Left colon (tissue), 2 donors: ENCODE measurements at places on chromosomes 4 and X.

- no peak for DNase-seq
These were observed 32.1 kb upstream of the SLC16A2 start for GRCh38 chrX:74389016-74389722.

DNA sequence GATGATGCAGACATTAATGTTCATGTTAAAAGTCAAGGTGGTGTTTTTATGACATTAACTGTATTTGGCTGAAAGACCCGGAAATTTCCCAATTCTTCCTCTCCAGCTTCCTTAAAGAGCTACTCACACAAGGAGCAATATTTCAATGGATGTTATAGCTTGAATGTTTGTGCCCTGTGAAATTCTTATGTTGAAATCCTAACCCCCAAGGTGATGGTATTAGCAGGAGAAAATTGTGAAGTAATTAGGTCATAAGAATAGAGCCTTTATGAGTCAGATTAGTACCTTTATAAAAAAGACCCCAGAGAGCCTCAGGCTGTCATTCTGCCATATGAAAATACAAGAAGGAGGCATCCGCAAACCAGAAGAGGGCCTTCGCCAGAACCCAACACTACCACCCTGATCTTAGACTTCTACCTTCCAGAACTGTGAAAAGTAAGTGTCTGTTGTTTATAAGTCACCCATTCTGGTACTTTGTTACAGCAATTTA is 3.6 kb downstream of the TLR1 start:
- DNase-seq = no peak

- peak; percentile 81 for DNase-seq
These were observed 51.9 kb downstream of the MAOA start for GRCh38 chrX:43707812-43708548.

GRCh38 chr4:5217421-5217820 is 166.1 kb downstream of the STK32B start:
- no peak for DNase-seq

DNA sequence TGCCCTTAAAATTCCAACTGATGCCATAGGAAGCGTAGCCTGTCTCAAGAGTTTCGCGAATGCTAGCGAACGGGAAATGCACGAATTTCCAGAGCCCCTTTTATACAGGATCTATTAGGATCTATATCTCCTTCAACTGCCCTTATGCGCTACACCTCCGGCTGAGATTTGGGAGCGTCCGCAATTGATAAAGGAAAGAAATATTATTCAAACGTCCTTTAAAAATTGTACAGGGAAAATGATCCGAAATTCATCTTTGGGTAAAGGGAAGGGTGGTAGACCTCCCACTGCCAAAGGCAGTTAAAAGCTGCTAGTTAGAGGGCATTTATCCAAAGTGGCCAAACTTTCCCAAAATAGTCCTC is 609 bp downstream of the NR3C2 start:
- DNase-seq = no peak

DNA sequence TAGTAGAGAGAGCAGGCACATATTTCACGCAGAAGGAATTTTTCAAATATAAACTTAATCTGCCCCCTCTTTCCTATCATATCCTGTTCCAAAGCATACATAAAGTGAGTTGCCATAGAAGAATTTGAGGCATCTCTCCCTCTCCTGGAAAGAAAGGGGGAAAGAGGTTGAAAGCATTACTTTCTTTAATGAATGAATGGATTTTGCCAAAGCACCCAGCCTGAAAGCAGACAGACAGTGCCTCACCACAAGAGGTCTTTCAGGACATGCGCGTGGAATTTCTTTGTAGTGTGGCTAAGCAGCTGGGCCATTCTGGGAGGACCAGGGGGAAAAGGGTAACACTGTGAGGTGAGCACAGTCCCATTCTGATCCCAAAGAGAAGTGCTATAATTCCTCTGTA is 651.4 kb downstream of the IQCM start:
- no peak for DNase-seq

GRCh38 chr4:7691982-7692381 is 247.7 kb downstream of the AFAP1 start:
- no peak for DNase-seq

DNA sequence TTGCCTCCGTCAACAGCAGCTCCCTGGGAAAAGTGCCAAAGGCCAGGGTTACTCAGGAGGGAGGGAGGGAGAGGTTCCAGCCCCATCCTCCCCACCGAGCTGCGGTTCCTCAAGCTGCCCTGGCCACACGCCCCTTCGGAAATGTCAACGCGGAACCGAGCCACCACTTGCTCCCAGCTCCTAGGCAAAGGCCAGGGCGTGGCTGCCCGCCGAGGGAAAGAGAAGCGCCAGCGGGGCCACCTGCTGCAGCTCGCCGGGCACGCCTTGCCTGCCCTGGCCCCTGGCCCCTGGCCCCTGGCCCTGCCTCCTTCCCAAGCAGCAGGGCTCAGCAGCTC is 15.3 kb downstream of the SLC6A8 start:
- peak; percentile 85 for DNase-seq

DNA sequence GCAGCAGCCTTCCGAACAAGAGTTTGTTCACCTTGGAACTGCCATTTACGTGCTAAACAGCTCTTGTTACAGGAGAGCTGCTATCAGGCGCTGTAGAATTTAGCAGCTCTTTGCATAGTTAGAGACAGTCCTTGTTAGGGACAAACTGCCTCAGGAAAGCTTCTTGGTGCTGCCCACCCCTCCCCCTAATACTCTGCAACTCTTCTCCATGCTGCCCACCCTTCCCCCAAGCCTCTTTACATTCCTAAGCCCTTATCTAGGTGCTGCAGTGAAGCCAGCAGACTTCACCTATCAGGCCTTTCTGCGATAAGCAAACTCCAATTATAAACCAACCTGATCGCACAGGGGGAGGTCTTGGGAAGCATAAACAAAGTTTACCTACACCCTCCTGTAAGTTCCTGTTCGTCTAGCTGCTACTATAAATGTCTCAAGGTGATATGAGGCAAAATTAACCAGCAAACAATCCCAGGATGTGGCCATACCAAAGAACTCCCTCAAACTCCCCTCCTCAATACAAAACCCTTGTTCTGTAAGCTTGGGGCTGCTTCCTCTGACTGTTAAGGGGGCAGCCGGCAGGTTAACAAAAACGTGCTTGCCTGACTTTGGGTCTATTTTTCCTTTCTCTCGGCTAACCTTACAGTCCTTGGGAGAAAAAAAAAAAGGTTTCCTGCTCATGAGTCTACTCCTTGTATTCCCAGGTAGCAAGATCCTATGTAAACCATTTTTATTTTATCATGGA is 74.0 kb upstream of the GC start:
- no peak for DNase-seq

- no peak for DNase-seq
These were observed 248.0 kb downstream of the TRIML1 start for GRCh38 chr4:188387179-188387791.

DNA sequence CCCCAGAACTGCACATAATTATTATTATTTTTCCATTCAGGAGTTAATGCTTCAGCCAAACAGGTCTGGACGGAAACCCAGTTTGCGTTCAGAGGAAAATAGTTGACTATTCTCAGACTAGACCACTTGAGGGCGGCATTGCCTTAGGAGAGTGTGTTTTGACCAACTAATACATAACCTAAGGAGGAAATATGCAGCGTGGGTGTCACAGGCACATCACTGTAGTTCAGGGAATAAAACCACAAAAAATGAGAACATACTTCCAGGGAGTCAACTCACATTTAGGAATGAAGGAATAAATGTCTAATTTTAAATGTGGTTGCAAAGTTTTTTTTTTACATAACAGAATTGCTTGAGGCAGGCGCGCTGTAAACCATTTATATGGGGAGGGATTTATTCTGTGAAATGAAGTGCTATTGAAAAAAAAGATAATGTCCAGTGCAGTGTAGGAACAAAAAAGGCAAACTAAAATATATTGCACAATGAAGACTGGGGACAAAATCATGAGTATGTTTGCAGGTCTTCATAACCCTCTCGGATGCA is 93.3 kb downstream of the SYNPO2 start:
- DNase-seq = peak; percentile 53

GRCh38 chr4:89469930-89470375 is 162.4 kb upstream of the GPRIN3 start:
- DNase-seq = no peak

- DNase-seq = no peak
These were observed 1.0 kb downstream of the LRP2BP start for GRCh38 chr4:185394568-185395237.

DNA sequence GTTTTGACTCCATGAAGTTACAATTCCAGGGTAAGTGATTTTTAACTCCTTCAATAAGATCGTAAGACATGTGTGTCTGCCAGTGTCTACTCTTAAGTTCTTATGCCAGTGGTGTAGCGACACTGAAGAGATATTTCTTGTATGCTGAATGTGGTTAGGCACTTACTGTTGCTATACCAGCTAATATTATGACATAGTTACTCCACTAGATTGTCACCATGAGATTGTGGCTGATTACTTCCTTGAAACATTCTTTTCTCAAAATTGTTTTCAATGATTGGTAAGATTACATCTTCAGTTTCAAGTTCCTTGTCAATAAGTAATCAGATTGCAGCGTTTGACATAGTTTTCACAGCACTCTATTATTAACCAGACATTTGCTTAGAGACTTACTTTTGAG is 60.6 kb upstream of the PAGE5 start:
- no peak for DNase-seq

- no peak for DNase-seq
These were observed 479.3 kb downstream of the IL1RAPL1 start for GRCh38 chrX:29066516-29066915.

DNA sequence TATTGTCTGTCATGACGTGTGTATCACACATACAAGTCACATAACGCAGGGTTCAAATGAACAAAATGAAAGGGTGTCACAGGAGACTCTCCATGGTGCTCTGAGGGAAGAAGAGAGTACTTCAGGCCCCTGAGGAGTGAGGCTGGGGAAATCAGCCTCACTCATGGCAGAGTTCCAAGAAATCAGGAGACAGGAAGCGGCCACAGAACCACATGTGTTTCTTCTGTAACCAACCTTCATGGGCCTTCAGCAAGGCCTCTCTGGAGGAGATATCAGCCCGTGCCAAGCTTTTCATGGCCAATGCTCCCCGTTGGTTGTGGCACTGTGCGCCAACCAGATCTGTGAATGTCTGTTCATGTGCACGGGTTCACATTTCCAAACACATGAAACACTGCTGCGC is 76.0 kb downstream of the NAT8L start:
- DNase-seq = no peak

DNA sequence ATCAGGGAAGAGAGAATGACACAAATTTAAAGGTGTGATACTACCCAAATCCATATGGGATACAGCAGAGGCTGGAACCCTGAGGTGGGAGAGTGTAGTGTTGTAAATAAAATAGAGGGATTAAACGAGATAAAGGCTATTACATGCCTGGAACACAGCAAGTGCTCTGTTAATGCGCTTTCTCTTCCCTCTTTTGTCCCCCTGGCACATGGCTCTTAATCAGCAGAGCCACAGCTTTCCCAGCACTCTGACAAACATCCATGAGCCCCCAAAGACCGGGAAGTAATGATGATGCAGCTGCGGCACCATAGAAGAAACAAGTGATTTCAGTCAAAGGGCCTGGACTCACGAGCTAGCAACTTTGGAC is 85.9 kb downstream of the RASL11B start:
- no peak for DNase-seq

DNA sequence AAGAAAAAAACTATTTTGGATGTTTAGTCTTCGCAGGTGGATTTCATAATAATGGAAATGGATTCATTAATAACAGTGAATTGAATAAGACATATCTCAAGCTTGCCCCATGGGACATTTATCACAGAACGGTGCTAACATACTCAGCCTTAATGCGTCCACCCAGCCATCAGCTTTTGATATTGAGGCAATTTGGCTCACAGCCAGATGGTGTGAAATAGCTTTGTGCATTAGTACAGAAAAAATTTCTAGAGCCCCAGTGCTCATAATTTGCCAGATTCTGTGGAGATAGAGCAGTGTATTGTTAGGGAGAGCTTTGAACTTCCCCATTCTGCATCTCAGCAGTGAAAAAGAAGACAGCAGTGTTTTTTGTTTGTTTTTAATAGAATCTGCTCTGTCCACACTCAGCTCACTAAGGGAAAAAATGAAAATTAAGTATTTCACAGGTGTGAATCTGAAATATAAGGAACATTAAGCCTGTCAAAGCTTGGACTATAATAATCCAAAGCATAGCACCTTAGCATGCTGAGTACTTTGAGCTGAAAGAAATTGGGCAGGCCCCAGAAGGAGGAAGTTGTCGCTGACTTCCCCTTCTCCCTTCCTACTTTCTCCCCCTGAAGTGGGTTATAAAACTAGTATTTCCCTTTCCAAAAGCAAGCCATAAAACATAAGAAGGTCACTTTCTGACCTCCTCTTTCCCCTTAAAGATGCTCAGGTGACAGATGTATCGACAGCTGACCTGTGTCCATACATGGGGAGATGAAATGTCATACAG is 295.8 kb downstream of the MAGEB5 start:
- DNase-seq = no peak

GRCh38 chr4:89293299-89293698 is 14.3 kb downstream of the GPRIN3 start:
- no peak for DNase-seq

DNA sequence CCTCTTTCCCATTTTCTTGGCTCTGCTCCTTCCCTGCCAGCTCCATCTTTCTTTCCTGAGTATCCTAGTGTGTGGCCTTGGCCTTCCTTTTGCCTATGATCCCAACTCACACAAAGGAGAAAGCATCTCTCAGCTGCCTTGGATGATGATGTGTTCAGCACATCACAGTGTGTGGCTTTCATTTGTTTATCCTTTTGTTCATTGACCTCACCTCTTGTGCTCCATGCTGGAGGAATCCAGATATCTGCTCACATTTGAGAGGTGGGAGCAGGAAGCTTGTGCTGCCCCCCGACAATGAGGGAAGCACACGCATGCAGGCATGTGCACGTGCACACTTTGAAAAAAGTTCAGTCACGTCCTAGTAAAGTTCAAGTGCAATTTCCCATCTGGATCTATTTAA is 131.0 kb downstream of the SMIM20 start:
- no peak for DNase-seq

DNA sequence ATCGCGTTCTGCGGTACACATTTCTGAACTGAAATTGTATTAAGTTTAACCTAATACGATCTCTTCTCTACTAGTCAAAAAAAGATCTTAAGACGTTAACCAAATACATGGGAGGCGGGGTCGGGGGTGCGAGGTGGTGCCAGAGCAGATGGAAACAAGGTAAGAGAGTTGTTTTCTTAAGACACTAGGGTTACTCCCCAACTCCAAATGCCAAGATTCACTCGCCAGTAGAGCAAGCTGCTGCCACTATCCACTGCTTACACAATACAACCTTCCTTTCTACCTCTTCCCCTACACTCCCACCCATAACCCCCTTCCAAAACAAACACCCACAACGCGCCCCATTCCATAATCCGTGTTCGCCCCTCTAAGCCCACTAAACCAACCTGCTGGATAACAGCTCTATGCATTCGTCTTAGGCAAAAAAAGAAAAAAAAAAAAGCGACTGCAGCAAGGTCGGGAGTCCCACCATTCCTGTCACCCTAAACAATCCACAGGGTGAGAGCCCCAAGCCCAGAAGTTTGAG is 1.3 kb downstream of the LCORL start:
- DNase-seq = no peak

- no peak for DNase-seq
These were observed at the start of gene VEGFC for GRCh38 chr4:176792326-176793059. Gene VEGFC, minus strand, starts transcription at chr4:176792922. Its CDS starts 611 bp downstream, at chr4:176792311.

GRCh38 chr4:42655921-42656678 is 805 bp downstream of the ATP8A1 start:
- peak; percentile 56 for DNase-seq

GRCh38 chr4:13988353-13989305 is 361.1 kb upstream of the BOD1L1 start:
- DNase-seq = no peak
